ENCODE measurements at places on chromosomes 16 and 17.

DNA sequence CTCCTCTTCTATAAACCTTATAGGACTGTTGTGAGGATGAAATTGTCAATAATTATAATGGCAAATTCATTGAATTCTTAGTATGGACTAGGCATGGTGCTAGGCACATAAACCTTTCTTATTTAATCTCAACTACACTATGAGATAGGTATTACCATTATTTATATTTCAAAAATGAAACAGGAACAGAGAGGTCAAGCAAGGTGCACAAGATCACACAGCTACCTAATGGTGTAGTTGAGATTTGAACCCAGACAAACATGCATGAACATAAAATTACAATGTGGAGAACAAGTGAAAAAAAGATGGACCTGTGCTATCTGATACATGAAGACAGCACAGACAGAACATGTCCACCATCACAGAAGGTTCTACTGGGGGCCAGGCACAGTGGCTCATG is 156.7 kb downstream of the AXIN2 start:
- no peak for DNase-seq

DNA sequence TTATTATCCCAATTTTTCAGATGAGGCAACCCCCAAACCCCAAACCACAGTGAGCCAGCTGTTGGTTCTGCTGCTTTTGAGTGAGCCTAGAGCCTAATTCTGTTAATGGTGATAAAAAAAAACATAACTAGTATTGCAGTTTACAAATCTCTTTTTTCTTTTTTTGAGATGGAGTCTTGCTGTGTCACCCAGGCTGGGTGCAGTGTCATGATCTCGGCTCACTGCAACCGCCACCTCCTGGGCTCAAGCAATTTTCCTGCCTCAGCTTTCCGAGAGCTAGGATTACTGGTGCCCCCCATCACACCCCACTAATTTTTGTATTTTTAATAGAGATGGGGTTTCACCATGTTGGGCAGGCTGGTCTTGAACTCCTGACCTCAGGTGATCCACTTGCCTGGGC is 3.1 kb downstream of the WNT9B start:
- no peak for DNase-seq

- DNase-seq, result no peak
These were observed 8.7 kb upstream of the UBE2G1 start for GRCh38 chr17:4375039-4375748.

GRCh38 chr17:81635431-81635830 is 1.5 kb downstream of the NPLOC4 start:
- DNase-seq, result no peak

GRCh38 chr17:34369571-34369970 is 6.5 kb upstream of the CCL1 start:
- no peak for DNase-seq

DNA sequence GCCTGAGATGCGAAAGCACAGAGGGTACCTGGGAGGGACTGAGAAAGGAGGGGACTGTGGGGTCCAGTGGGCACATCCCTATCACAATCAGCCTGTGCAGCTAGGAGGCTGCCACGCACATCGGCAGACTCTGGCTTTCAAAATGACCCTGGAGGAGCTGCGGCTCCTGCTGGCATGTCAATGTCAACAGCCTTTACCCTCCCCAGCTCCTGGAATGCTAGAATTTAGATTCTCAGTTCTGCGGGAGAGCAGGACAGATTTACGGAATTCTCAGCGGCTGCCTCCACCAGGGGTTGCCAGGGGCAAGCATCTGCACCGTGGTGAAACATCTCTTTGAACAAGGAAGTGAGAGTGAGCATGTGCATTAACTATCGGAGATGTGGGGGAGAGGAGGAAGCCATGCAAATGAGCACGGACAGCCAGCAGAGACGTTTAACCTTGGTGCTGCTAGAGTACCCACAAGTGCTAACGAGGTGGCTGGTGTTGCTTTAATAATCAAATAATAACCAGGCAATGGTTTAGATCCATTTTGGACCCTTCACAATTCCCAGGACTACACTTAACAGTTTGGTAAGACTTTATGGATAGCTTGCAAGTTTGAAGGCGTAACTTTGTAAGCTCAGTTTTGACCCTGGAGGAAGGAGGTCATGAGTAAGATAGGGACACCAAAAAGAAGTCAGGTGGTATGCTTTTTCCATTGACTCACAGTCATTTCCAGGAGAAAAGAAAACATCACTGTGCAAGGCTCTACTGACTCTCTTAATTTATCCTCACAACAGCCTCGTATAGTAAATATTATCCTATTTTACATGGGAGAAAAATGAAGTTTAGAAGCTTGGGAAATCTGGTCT is 54.1 kb downstream of the XYLT1 start:
- DNase-seq, result peak; percentile 18

DNA sequence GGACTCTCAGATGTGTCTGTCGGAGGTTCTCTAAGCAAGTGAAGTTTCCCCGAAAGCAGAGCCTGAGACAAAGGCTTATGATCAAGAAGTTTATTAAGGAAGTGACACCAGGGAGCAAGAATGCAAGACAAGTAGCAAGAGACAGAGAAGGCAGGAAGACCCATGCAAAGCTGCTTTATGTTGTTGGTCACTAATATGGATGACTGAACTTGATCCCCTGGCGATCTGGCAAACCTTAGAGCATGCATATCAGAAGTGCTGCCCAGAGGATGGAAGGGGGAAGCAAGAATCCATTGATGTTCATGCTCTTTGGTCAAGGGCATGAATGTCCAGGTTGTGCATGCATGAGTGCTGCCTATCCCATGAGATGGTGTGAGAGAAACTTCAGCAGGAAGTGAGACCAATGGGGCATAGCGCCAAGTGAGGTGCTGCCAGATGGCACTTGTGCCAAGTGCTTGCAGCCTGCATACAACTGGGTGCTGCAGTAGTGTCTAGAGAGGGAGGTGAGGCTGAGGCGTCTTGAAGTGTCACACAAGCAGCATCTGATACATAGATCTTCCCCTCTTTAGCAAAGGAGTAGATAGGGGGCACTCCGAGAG is 176.5 kb downstream of the SALL1 start:
- no peak for DNase-seq

DNA sequence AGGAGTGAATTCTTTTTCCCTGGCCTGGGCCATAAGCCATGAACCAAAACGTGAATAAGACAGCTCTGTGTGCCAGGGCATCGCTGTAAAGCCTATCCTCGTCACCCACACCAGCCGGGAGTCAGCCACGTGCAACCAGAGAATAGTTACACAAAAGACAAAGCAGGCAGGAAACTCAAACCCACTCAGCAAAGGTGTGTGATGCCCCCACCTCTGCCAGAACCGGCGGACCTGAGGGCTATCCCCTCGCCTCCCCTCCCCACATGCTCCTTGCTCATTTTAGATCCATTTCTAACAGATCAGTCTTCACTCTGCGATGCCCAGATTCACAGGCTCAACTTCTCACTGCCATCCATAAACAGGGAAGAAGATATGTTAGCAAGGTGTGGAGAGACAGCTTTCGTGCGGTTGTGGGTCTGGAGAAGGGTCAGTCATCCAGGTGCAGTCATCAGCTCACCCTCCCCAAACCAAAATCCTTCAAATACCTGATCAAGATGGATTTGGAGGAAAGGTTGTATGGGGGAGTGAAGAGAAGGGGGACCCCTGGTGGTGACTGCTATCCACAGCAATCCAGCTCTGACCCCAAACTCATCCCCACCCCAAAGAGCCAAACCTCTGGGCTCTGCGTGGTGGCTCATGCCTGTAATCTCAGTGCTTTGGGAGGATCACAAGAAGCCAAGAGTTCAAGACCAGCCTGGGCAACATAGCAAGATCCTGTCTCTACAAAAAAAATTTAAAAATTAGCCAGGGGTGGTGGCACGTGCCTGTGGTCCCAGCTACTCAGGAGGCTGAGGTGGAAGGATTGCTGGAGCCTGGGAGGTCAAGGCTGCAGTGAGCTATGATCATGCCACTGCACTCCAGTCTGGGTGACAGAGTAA is 219.2 kb downstream of the C16orf78 start:
- DNase-seq, result no peak

GRCh38 chr16:81866820-81867440 is 87.8 kb downstream of the PLCG2 start:
- DNase-seq, result no peak

DNA sequence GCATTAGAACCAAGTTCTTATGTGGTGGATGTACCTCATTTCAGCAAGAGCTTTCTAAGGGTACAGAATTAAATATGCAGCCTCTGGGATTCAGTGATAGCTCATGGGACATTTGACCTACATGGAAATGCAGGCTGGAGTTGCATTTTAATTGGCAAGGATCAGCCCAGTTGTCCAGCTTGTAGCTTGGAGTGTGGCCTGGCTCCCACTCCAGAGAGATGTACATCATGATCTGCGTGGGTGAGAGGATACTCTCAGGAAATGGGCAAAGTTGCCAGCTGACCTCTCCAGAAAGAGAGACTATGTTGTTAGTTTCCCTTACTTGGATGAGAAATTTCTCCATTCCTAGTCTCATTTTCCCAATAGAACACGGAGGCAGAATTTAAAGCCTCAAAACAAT is 555.3 kb downstream of the MAF start:
- no peak for DNase-seq

- no peak for DNase-seq
These were observed 64.8 kb downstream of the SPECC1 start for GRCh38 chr17:20074001-20074400.

- no peak for DNase-seq
These were observed 93.3 kb downstream of the MYO1D start for GRCh38 chr17:32783602-32784001.

DNA sequence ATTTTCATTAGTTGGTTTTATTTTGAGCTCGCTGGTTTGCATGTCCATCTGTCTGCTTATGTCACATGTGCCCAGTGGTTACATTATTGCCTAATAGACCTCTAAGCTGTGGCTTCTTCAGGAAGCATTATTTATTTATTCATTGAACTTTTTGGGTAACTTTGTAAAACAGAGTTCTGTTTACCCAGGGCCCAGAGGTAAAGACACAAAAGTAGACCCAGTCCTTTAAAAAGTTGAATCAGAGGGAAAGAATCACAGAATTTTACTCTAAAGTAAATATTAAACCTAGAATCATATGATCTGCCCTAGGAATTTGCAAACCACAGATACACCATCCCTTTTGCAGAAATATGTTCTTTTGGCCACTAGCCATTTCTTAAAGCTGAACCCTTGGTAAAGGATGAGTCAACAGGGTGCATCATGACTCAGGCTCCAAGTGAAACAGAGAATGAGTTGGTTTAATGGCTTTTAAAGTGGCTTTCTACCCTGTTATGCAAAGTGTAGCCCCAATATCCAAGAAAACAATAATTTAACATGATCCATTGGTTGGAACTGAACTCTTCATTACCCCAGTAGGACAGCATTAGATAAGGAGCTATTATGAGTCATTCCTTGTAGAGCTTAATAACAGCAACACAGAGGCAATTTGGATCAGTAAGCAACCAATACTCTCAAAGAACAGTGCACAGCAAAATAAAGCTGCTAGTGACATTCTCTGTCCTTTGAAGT is 236.3 kb downstream of the KCNJ2 start:
- no peak for DNase-seq

GRCh38 chr16:6081320-6081976 is 983.9 kb upstream of the EEF2KMT start:
- no peak for DNase-seq

- no peak for DNase-seq
These were observed 1726.1 kb downstream of the TP53TG3F start for GRCh38 chr16:35185366-35186044.

DNA sequence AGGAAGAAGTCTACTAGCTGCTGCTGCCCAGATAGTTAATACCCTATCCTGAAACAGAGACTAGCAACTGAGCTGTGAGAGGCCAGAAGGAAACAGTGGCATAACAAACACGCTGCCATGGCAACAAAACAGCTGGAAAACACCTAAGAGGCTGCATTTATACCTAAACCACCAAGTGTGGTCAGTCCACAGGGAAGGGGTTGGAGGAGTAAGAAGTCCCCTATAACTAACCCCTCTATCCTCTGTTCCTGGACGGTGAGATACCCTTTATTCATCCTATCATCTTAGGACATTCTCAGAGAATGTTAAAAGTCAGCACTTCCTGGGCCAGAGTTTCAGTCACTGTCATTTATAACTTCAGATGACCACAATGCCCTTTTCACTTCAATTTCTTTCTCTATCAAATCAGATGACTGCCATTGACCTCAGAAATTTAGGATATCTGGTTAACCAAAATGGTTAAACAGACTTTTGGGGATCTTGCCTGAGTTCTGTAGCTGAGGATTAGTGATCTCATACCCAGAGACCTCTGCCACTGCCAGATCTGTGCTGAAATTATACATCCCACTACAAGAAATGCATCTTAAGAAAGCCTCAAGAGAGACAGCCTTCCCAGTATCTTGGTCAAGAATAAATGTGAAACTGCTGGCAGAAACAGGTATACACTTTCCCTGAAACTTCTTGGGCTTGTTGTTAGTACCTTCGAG is 36.2 kb downstream of the STH start:
- DNase-seq, result no peak

DNA sequence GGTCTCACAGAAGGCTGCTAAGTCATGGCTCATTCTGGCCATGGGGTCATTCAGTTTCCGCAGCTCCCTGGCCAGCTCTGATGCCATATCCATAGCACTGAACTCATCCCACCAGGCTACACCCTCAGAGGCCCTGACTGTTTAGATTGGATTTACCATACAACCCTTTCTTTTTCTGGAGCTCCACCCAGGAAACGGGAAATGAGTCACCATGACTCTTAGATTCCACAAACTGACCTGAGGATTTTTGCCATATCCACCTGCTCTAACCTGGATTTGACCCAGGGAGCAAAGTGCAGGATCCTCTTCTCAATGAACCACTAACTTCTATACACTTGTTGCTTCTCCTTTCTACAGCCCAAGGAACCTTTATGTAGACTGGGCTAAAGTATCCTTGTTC is 20.3 kb upstream of the CALB2 start:
- DNase-seq, result no peak

DNA sequence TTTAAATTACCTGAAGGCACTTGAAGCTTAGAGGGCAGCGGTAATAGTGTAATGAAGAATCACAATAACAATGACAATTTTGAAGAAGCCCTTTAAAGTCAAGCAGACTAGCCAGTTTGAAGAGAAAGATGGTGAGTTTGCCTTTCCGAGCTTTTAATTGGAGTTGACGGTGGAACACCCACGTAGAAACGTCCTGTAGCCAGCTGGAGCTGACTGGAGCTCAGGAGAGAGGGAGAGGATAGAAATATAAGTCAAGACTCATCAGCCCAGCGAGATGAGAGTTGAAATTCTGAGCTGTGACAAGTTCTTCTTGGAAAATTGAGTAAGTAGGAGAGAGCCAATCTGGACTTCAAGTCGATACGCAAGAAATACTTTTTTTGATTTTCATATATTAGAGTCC is 91.7 kb upstream of the CACNG3 start:
- DNase-seq, result no peak

DNA sequence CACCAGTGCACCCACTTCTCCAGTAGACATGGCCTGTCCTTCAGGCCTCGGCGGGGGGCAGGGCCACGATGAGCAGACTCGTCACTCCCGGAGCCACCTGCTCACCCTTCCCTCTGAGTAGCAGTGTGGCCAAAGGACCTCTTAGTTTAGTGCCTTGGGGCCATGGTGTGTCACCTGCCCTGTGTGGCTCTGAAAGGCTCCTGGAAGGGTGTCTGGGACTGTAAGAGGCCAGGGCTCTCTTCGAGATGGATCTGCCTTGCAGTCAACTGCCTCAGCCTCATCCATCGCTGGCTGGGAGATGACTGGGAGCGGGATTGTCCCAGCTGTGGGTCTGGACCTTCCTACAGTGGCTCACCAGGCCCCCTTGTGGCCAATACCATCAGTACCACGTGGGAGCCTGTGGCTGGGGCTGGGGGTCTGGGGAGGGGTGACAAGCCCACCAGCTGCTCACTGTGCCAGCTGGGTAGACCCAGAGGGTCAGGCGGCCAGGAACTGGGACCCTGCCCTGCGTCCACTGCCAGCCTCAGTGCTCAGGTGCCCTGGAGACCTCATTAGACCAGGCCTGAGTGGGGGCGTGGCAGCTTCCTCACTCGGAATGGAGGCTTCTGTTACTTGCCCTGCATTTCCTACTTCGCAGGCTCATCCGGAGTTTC is 133.4 kb downstream of the OR1D5 start:
- no peak for DNase-seq
